ENCODE measurements at places on chromosomes 5 and 9.

DNA sequence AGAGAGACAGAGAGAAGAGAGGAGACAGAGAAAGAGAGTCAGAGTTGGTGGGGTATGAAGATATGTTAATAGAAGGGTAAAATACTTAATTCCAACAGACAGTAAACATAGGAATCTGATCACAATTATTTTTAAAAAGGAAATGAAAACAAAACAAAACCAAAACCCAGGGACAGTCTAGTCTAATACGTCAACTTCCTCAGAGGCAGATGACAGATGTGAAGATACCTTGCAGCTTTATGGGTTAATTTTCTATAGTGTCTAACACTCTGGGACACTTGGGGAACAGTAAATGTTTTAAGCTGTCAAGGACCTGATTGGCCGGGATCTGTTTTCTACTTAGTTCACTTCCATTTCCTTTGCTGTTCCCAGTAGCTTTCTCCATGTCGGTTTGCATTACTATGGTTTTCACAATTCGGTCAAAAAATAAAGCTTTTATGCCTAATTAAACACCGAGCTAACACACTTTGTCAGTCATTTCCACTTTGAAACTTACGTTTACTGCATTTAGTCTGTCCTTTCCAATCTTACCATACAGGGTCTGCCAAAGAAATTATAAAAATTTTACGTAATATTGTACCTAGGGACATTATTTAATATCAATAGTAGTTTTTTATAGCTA lies 216.5 kb downstream of the MCTP1 start:
- no peak for DNase-seq

- DNase-seq = no peak
These were observed 48.9 kb upstream of the CACNA1B start for GRCh38 chr9:137828527-137829259.

- DNase-seq = no peak
These were observed 182.1 kb downstream of the FBN2 start for GRCh38 chr5:128355961-128356360.

GRCh38 chr9:127004946-127005769 lies 90.6 kb downstream of the RALGPS1 start:
- DNase-seq = no peak

- no peak for DNase-seq
These were observed 86.8 kb upstream of the MEGF10 start for GRCh38 chr5:127203818-127204217.

GRCh38 chr9:22079873-22080341 lies 70.8 kb upstream of the CDKN2B start:
- no peak for DNase-seq

DNA sequence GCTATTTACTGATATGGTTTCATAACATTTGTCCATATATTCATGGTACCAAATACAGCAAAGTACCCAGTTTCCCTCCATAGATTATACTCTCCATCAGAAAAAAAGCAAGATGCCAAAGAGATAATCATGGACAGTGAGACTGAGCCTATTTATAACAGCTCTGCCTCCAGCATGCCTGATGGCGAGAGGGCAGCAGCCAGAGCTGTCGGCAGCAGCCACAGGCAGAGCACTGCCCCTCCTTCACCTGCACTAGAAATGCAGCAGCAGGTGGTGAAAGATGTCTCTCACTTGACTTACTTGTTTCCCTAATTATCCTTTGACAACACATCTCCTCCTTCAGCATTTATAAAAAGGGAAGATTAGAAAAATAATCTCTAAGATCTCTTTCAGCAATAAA lies 32.4 kb downstream of the CTNNAL1 start:
- no peak for DNase-seq

DNA sequence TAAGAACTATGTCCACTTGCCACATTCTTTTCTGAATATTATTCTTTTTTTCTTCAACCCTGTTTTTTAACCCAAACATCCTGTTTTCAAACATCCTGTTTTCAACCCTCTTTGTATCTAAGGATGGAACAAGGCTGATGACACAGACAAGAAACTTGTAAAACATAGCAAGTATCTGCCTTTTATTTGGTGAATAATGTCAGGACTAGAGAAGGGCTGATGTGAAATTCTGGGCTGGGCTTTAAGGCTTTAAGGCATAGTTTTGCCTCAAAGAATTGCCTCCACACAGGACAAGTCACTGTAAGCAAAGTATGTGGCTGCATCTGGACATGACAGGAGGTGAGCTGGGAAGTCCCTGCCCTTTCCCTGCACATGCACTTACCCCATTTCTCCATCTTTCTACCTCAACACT lies 42.5 kb upstream of the RIC1 start:
- no peak for DNase-seq

DNA sequence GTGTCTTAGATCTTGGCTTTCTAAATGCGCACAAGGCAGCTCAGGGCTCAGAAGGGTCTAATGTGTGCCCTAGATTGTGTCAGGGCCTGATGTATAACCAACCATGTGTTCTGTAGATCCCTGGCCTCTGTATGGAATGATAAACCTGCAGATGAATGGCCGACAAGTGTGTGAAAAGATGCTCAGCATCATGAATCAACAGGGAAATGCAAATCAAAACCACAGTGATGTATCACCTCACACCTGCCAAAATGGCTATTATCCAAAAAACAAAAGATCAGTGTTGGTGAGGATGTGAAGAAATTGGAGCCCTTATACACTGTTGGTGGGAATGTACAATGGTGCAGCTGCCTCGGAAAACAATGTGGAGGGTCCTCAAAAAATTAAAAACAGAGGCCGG lies 489.8 kb downstream of the SEMA5A start:
- DNase-seq = no peak

GRCh38 chr9:129584136-129584535 lies 36.8 kb downstream of the C9orf50 start:
- peak; percentile 71 for DNase-seq

- no peak for DNase-seq
These were observed 17.6 kb upstream of the MTMR12 start for GRCh38 chr5:32330126-32330971.

DNA sequence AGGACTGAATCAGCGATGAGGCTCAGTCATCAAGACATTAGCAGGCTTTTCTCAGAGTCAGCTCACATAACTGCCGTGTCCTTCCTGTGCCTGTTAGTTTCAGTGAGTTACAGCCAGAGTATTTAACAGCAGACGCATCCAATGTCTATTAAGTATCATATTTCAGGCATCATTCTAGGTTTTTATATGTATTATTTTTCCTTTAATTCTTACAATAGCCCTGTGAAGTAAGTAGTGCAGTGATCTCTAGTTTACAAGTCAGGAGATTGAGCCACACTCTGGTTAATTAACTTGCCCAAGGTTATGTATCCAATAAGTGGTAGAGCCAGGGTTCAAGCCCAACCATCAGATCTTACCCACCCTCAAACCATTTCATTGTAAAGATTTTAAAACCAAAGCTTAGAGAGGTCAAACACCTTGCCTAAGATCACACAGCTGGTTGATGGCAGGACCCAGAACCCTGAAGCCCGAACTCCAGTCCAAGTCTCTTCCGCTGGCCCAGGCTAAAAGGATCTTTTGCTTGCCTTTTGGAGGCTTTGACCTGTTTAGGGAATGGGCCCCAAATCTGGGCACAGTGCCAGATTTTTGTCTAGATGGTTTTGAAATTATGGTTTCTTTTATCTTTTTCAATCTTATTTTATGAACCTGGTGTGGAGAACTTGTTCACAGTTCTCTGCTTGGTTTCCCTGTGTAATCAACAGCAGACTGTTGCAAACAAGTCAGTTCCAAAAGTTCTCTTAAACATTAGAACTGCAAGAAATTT lies 261.2 kb upstream of the CLINT1 start:
- peak; percentile 19 for DNase-seq

- DNase-seq = peak; percentile 42
These were observed 93.5 kb upstream of the SHB start for GRCh38 chr9:38162332-38163211.

GRCh38 chr5:7925961-7926695 lies 57.2 kb downstream of the MTRR start:
- no peak for DNase-seq

DNA sequence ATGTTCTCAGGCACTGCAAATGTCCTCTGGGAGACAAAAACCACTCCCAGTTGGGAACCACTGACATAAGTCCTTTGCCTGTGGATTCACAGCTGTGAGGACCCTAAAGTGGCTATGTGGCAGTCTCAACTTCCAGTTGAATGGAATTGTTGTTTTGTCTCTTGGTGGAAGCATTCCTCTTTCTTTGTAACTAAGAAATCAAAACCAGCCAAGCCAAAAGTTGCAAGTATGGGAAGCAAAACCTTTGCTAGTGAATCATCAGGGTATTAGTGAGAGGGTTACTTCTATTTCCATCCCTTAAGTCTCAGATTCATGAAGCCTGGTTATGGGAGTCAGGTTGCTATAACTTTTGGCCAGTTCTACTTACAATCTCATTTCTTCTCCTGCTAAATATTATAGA lies 49.8 kb upstream of the RPS23 start:
- no peak for DNase-seq

DNA sequence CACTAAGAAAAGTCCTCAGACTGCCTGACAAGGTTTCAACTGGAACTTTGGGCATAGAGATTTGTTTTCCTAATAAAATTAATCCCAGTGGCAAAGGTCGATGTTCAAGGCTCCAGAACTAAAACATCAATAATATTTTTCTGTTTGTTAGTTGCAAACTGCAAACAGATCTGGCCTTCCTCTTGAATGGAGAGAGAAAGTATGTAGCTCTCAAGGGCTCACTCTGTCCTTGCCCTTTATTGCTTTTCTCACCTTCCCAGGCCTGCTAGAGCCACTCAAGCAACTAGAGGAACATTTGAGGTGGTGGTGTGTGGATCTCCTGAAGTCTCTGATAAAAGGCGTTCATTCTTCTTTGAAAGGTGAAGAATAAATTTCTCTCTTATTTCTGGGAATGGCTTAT lies 16.6 kb downstream of the ALDH1A1 start:
- DNase-seq = no peak

GRCh38 chr5:74595143-74595925 lies 45.2 kb downstream of the ENC1 start:
- DNase-seq = no peak

DNA sequence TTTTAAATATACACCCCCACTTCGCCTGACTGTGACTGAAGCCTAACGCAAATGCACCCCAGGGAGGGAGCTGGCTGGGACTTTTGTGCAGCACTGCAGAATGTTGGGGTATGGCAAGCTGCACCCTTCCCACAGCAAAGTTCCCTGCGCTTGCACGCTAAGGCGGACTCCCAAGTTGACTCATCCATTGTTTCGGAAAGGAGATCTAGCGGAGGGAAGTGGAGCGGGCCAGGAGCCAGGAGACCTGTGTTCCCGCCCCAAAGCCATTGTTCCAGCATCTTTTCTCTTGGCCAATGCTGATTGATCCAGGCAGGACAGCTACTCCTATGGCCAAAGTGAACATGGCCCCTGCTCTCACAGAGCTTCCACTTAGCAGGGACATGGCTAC lies 202.9 kb downstream of the AOPEP start:
- peak; percentile 59 for DNase-seq

DNA sequence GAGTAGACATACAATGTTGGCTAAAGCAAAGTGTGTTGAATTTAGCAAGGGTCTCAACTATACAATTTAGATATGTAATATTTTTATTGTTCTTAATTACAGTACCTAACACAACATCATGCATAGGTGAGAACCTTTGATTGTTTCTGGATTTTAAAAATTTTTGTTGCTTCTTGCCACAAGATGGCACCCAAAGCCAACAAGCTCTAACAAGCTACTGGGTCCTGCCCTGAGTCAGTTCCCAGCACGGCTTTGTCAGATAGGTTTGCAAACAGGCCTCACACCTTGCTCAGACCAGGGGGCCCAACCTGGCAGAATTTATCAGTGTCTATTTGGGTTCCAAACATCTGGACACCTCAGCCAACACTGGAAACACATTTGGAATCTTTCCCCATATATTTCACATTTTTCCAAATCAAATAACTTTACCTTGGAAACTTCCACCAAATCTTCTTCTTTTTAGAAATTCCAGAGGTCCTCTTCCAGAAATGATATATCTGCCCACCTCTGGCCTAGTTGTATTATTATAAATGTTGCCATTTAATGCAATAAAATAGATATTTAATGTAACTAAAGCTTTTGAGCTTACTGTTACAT lies 49.5 kb upstream of the EGFLAM start:
- no peak for DNase-seq

DNA sequence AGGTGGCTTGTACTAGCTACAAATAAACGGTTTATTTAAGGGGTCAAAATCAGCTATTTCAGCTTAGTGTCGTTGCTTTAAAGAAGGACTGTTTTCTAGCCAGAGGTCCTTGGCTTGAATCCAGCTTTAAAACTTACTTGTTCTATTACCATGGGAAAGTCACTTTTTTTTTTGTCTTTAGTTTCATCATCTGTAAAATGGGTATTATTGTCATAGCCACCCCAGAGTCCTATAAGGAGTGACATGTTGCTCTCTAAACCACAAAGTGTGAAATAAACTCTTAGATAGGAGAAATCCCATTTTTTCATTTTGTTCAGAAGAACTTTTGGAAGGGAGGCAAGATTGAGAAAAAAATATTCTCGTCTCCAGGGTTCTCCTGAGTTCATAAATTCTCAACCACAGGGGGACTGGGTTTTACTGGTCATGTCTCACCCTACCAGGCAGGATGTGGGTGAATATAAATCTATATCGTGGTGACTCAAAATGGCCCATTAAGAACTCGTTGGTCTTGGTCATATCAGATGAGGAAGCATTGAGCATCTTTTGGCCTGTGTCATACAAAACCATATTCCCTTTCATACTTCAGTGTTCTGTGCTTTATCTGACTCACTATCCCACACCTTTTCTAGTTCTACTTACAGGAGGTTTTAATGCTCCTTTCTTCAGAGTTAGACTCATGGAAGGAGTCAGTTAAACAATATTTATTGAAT lies 202.7 kb upstream of the NR3C1 start:
- no peak for DNase-seq

DNA sequence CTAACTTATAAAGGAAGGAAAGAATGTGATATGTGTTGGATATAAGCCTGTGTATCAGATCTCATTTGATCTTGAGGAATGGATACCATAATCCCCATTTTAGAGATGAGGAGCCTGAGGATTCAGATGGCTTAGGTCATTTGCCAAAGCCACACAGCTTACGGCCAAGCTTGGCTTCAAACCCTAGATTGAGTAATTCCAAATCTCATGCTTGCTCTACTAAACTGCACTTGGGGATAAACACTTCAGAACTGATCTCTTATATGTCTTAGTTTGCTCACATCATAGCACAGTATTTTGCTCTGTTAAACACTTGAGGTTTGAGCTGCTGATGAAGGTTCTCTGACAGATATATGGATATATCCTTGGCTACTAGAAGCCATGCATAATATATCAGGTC lies 504.4 kb downstream of the NTRK2 start:
- no peak for DNase-seq

GRCh38 chr9:97598461-97599288 lies 34.5 kb downstream of the TSTD2 start:
- peak; percentile 87 for DNase-seq

DNA sequence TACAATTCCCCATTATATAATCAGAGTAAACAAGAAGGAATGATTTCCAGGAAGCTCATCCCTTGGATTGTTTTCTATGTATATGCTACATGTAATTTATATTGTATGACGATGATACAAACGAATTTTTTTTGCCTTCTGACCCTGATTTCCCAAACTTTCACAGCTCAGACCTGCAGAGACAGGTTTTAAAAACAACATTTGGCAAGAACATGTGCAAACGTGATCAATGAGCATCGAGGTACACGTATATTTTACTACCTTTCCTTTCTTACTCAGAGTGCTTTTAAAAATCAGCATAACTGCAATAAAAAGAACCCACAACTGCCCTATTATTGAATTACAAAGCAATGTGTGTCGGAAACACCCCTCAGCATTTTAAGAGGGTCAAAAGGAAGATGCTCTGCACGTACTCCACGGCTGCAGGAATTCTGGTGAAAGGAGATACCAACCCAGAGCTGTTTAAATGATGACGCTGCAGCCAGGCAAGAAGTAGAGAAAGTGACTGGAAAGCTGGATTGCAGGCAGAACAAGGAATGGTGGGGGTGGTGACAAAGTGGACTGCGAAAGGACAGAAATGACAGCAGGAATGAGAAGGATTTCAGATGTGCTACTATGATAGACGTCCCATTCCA lies 533.5 kb downstream of the RAB3C start:
- DNase-seq = no peak

All from uterus (tissue), 4 donors.